ENCODE measurements at places on chromosomes 2 and 18.

DNA sequence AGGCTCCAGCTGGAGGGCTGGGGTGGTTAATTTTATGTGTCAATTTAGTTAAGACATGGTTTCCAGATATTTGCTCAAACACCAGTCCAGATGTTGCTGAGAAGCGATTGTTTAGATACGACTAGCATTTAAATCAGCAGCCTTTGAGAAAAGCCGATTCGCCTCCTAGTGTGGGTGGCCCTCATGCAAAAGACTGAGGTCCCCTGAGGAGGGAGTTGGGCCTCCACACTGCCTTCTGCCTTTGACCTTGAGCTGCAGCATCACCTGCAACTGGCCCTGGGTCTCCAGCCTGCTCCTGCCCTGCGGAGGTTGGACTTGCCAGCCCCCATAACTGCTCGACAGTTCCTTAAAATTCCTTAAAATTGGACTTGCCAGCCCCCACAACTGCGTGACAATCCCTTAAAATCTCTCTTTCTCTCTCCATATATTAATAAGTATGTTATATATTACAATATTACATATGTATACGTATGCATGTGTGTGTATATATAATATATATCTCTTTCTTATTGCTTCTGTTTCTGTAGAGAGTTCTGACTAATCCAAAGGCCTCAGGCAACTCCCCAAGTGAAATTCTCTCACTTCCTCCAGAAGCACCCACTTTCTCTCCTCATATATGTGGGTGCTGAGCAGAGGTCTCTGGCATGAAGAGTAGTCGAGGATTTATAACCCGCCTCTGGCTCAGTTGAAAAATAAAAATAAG is 14.4 kb downstream of the FBLN7 start:
- DNase-seq: no peak

DNA sequence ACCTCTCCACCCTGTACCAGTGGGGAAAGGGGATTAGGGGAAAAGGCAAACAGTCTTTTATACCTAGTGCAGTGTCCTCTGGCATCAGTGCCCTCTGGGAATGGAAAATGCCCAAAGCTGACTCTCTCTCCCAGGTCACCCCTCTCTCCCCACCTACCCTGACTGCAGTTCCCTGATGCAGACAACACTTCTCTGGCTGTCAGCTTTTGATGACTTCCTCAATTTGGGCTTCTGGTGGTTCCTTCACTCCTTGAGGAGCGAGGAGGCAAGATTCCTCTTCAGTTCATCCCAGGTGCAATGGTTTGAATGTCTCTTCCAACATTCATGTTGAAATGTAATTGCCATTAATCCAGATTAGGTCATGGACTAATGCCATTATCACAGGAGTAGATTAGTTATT is 19.7 kb upstream of the PPM1B start:
- no peak for DNase-seq

- DNase-seq: no peak
Observed at GRCh38 chr2:19359456-19359855, 1.0 kb upstream of the OSR1 start.

- DNase-seq: no peak
Observed at GRCh38 chr2:134461511-134461910, 207.6 kb downstream of the MGAT5 start.

DNA sequence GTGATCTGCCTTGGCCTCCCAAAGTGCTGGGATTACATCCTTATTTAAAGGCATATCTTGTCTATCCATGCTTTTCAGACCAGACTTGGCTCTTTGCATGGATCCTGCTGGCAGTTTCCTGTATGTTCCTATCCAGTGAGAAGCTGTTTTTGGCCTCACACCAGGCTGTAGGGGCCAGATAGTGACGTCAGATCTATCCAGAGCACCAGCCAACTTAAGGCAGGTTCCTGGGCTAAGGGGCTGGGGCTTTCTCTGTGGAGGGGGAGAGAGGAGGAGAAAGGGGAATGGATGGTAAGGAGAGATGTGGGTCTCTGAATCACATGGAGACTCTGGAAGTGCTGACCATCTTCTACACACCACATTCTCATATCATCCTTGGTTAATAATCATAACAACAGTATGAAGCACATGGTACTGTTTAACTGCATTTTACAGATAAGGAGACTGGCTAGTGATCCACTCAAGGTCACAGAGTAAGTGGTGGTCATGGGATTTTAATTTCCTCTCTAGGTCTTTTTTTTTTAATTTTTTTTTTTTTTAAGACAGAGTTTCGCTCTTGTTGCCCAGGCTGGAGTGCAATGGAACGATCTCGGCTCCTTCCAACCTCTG is 2.0 kb upstream of the FAM117B start:
- DNase-seq: no peak

GRCh38 chr2:196331143-196331542 is 159.8 kb upstream of the STK17B start:
- DNase-seq: no peak

DNA sequence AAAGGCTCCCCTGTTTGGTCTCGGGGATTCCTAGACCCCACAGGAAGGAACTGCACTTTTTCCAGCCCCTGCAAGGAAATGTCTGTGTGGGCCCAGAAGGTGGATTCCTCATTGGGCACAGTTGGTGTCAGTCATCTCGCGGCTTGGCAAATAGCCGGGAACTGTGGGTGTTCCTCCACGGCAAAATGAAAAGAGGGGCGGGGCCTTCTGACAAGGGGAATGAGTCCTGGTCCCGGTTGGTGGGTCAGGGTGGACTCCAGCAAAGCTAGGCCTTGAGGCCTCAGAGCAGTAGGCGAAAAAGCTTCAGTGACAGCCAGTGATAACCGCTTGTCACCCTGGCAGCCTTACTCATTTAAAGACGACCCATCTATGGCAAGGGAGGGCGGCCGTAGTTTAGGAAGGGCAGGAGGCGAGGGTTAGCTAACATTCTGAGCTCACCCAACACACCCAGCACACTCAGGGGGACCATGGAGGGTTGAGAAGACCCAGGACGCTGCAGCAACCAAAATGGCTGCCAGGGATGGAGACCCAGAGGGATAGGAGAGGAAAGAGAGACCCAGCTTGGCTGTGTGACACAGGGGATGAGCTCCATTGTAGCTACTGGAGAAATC is 16.5 kb downstream of the SLC4A3 start:
- no peak for DNase-seq

DNA sequence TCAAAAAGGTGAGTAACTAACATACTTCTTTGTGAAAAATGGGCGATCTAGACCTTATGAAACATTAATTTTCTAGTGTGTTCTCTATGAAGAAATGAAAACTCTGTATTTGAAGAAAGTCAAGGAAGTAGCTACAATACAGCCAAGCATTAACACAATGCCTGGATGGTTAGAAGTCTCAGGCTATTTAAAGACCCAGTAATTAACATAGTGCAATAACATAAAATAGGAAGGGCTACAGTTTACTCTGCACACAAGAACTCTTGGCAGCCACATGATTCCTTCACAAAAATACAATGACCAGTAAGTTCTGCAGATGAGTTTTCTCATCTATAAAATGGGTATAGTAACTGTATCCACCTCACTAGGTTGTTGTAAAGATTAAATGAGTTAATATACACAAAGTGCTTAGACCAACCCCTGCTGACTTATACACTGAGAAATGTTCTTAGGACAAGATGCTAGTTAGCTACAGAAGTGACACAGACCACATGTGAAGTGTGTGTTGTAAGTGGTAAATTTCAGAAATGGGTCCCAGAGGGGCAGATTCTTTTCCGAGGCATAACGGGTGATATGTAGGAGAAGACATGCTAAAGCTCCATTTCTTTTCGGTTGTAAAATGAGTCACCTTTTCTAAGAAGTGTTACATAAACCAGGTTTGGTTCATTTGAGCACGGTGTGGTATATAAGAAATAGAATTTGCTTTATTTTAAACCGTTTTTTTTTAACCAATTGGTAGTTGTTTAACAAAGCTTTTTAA is 61.8 kb downstream of the CXCR4 start:
- no peak for DNase-seq

GRCh38 chr2:25692737-25693445 is 19.5 kb upstream of the DTNB start:
- no peak for DNase-seq

DNA sequence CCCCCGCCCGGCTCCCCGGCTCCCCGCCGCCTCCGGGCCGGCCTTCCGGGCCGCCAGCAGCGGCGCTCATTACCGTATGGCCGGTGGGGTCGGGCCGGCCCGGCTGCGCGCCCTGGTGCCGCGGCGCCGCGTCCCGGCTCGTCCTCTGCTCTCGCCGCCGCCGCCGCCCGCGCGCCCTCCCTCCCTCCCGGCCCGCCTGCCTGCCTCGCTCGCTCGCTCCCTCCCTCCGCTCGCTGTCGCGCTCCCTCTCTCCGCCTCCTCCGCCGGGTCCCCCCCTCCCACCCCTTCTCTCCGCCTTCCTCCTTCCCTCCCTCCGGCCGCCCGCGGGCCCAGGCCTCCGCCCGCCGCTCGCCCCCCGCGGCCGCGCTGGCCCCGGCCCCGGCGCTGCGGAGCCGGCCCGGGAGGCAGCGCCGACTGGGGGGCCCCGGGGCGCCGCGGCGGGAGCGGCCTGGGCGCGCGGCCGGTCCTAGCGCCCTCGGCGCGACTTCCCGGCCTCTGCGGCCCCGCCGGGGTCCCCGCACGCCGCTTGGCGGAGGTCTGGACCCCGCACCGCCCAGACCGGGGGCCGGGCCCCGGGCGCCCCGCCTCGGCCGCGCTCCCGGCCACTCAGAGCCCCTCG is at the start of gene DNMT3A:
TSS of gene DNMT3A (minus strand) at position 173 of the 619 bp plus-strand sequence. CDS start 27,941 bp downstream, outside the sequence.
- DNase-seq: peak; percentile 56

DNA sequence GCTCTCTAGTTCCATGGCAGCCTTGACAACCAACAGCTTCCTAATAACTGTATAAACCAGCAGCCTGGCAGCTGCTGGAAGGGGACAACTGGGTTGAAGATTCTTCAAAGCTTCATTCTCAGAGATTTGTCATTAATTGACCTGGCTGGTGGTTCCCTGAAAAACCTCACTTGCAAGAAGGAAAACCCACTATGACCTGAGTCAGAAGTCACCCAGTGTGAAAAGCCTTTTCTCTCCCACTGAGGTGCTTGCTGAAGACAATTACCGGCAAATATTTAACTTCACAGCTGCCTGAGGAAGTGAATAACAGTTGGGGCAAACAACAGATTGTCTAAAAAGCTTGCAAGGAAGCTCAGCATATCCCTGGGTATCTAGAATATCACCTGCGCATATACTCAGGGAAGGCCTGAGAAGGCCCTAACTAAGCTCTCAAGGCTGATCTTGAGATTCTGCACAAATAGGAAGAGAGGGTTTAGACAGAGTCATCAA is 49.9 kb downstream of the CRACDL start:
- DNase-seq: no peak

DNA sequence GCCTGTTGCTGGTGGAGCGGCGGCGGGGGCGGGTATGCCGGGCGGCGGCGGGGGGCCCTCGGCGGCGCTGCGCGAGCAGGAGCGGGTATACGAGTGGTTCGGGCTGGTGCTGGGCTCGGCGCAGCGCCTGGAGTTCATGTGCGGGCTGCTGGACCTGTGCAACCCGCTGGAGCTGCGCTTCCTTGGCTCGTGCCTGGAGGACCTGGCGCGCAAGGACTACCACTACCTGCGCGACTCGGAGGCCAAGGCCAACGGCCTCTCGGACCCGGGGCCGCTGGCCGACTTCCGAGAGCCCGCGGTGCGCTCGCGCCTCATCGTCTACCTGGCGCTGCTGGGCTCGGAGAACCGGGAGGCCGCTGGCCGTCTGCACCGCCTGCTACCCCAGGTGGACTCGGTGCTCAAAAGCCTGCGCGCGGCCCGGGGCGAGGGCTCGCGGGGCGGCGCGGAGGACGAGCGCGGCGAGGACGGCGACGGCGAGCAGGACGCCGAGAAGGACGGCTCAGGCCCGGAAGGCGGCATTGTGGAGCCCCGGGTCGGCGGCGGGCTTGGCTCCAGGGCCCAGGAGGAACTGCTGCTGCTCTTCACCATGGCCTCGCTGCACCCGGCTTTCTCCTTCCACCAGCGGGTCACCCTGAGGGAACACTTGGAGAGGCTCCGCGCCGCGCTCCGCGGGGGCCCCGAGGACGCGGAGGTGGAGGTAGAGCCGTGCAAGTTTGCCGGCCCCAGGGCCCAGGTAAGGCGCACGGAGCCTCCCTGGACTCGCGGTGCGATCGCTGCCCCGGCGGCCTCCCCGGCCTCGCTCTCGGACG is 1.0 kb downstream of the ZCCHC2 start:
- DNase-seq: peak; percentile 31

GRCh38 chr2:143899987-143900386 is 619.9 kb downstream of the ZEB2 start:
- no peak for DNase-seq

DNA sequence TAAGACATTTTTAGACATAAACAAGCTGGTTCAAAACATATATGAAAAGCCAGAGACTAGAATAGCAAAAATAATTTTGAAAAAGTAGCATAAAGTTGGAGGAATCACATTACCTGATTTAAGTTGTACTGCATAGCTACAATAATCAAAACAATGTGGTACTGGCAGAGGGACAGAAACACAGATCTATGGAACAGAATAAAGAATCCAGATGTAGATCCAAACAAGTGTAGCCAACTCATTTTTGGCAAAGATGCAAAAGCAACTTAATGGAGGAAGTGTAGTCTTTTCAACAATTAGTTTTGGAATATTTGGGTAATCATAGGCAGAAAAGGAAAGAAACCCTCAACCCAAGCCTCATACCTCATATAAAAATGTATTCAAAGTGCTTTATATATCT is 278.7 kb upstream of the ZNF521 start:
- no peak for DNase-seq

GRCh38 chr2:85852937-85853498 is 35.8 kb downstream of the ST3GAL5 start:
- peak; percentile 40 for DNase-seq

GRCh38 chr2:227595797-227596196 is 2.9 kb upstream of the SCYGR2 start:
- no peak for DNase-seq

DNA sequence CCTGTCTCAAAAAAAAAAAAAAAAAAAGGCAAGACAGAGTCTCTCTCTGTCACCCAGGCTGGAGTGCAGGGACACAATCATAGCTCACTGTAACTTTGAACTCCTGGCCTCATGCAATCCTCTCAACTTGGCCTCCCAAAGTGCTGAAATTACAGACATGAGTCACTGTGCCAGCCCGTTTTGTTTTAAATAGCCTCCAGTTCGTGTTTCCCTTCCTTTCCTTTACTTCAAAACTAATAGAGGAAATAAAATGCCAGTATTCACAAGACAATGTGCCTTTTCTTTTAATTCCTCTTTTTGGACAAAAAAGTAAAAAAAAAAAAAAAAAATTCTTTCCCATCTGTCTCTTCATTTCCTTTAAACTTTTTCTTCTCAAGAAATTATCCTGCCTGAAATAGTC is 54.5 kb upstream of the ACMSD start:
- DNase-seq: no peak

GRCh38 chr18:31255953-31256352 is 62.0 kb upstream of the DSG1 start:
- no peak for DNase-seq

Data from activated naive CD4-positive, alpha-beta T cell (primary cell).